ENCODE measurements at places on chromosomes 3 and 15. TPM values are rescaled to one million over a fixed set of nuclear protein-coding genes. Genes with fewer than 3 reads are reported as not detected.

GRCh38 chr3:105691053-105691452 is 177.8 kb downstream of the CBLB start:
- DNase-seq = no peak

DNA sequence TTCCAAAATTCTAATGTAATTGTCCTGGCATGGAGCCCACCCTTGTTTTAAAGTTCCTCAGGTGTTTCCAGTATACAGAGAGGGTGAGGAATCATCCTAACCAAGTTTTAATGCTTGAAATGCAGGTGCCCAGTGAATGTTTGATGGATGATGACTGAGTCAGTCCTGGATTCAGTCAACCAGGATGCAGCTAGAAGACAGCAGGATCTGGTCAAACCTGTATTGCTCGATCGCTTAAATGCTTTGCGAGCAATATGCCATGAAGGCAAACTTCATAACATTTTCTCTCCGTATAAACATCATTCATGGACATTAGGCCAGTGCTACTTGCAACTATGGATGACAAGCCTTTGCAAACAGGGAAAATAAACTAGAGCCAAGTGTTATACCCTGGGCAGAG is 591.2 kb downstream of the RSL24D1 start:
- no peak for DNase-seq

- no peak for DNase-seq
These were observed 1021.0 kb downstream of the EPHA3 start for GRCh38 chr3:90128391-90128790.

Gene PTX3
- 311 TPM for total RNA-seq

Gene IL12A
- 0.44 TPM for total RNA-seq

DNA sequence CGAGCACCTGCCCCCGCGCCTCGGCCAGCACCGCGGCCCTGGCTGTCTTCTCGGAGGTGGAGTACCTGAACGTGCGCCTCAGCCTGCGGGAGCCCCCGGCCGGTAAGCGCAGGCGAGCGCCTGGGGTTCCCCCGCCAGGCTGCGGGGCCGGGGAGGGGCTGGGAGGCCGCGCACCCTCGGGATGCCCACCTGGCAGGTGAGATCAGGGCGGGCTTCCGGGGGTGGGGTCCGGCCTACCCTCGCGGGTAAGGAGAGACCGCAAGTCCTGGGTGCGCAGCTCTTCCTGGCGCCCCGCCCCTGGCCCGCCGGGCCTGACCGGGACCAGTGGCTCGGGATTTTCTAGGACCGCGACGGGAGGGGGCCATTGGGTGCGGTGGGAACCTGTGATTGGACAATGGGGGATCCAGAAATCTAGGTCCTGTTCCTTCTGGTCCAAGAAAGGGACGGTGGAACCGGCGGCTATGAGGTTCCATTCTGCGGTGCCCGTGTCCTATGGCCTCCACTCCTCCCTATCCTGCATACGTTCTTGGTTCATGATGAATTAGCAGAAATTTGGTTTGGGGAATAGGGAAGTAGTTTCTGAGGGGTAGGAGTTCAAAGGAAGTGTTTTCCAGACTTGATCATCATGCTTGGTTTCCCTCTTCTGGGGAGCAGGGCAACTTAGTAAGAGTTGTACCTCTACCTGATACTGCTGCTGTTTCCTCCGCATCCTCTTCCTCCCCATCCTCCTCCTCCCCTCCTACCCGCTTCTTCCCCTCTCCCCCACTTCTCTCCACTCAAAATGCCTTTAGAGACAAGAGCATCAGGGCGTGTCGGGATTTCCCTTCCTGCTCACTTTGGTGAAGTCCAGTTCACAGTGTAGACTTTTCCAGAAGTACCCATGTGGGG is 808 bp downstream of the ARRDC4 start:
- no peak for DNase-seq
